ENCODE measurements at places on chromosomes 5 and 9. TPM values are rescaled to one million over a fixed set of nuclear protein-coding genes. Genes with fewer than 3 reads are reported as not detected.

DNA sequence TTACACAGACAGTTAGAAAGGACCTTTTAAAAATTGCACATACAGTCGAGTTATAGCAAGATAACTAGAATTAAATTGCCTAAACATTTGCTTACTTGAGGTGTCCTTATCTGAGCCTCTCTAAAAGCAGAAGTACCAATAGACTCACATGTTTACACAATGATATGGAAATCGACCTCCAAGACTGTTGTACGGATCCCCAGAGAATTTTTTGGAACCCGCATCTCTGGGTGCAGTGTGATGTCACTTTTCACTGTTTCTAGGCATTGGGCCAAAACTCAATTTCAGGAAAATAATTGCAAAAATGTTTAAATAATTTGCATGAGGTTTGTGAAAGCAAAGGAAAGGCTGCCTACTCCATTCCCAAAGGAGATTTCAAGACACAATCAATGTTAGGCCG lies 63.1 kb upstream of the ATG10 start:
- DNase-seq = no peak

KIF12 gene
- total RNA-seq = not detected

ANKRD33B gene
- 1.6 TPM for total RNA-seq

- DNase-seq = no peak
Measured at GRCh38 chr5:157611571-157612476, 36.2 kb upstream of the ADAM19 start.
